NCI-H1417 treated with DMSO at 0.1 percent for 48 hours (cell line): ENCODE measurements at places on chromosomes 3 and 15.

DNA sequence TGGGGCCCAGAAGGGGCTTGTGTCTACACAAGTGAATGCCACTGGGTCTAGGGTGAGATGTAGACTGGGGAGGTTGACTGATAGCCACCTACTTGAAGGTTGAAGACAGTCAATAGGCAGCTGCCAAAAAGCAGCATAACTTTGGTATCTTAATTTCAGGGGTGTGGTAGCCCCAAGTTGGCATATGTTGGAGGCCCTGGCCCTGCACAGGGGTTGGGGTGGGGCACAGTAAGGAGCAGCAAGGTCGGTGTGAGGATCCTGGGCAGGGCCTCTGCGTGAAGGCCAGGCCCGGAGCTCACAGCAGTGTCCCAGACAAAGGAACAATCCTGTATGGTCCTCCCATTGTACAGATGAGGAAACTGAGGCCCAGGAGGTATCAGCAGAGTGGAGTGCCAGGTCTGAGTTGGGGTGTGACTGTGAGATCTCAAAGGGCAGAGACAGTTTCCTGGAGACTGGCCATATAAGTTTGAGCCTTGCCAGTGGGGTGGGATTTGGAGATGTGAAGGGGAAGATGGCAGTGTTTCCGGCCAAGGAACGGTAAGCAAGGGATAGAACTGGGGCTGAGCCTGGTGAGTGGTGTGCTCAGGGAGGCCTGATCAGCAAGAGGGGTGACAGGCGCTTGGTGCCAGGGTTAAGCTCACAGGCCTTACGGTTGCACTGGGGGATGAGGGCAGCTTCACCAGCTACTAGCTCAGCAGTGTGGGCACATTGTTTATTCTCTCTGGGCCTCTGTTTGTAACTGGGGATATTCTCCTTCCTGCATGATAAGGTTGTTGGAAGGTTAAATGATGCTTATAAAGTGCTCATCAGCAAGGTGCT, 1.7 kb downstream of the KLHL40 start:
- no peak for DNase-seq

DNA sequence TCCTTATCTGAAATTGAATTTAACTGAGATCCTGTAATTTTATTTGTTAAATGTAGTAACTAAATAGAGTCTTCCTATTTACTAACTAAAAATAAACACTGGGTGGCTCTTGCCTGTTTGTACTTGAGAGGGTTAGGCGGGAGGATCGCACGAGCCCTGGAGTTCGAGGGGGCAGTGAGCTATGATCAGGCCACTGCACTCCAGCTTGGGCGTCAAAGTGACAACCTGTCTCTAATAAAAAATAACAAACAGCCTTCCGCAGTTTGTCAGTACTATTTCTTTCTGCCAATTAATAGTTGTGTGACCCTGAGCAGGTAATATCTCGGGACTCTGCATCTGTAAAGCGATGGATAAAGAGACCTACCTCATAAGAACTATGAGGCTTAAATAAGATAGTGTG, 768 bp upstream of the PDE12 start:
- no peak for DNase-seq

- DNase-seq = no peak
Measured at GRCh38 chr15:61908241-61908640, 152.0 kb downstream of the VPS13C start.

GRCh38 chr3:172099495-172099808, 60.1 kb downstream of the FNDC3B start:
- DNase-seq = no peak

DNA sequence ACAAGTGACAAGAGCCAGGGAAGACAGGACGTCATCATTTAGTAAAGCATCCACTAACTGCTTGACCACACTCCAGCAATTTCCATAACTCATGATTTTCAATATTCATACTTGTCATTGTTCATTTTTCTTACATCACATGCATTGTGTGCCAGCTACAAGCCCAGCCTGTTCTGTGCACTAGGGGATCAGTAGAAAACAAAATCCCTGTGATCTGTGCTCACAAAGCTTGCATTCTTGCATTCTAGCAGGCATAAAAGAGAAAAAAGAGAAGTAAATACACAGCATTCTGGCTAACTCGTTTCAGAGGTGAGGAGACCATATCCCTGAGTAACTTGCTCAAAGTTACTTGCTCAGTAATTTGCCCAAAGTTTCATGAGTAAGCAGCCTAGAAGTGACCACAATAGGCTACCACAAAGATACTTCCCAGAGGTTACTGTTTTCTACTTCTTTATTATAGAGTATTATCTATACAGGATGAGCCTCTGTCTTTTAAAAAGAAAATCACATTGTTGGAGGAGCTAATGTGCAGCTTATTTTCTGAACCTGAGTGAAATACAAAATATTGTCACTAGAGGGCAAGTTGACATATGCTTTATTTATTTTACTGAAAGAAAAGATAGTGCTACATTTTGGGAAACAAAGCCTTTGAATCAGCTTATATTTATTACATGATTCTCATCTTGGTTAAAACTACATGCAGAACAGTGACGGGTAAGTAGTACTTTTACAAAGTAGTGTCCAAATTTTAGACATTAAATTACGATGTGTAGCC, 701.4 kb upstream of the LMCD1 start:
- no peak for DNase-seq

- DNase-seq = no peak
Measured at GRCh38 chr3:77491961-77492360, 452.1 kb downstream of the ROBO2 start.

DNA sequence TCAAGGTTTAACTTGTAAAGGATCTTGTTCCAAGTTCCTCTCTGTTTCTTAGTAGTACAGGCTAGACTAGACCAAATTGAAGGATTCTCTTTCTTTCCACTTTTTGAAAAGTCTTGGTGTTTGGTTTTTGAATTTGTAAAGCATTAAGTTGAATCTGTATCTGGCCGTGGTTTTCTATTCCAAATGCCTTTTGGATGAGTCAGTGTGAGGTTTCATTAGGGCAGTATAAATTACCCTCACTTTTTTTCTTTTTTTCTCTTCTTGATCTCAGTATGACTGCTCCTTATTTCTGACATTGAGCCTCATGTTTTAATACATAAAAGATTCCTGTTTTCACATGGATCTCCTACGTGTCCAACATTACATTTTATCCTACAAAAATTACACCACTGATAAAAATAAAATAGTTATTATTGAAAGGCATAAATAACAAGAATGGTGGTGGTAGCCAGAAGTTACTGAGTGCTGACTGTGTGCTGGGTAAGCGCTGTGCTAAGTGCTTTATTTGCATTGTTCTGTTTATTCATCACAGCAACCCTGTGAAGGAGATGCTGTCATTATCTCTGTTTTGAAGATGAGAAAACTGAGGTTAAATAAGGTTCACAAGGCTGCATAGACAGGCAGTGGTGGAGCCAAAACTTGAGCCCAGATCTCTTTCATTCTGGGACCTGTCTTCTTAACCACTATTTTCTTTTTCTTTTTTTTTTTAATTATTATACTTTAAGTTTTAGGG, 48.3 kb downstream of the MITF start:
- no peak for DNase-seq

DNA sequence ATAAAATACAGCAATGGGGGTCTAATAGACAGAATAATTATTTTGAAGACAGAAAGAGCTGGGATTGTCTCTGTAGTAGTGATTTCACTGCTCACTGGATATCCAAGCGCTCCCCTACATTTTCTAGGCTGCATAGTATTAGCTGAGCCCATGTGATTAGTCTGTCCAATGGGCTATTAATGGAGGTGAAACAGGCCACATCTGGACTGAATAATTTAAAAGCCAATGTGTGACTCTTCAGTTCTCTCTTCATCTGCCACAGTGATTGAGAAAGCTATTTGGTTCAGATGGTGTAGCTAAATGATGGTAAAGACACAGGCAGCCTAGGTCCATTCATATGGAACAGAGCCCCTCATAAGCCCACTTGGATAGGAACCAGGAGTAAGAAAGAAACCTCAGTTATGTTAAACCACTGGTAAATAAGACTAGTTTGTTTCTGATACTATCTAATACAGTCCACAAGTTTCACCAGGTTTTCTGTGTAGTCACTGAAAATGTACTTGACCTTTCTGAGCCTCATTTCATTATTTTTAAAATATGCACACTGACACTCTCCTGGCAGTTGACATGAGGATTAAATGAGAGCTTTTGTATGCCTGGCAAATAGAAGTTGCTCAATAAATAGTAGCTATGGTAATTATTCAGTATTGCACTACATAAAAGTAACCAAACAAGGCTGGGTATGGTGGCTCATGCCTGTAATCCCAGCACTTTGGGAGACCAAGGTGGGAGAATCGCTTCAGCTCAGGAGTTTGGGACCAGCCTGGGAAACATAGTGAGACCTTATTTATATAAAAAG, 17.0 kb upstream of the STT3B start:
- DNase-seq = no peak

DNA sequence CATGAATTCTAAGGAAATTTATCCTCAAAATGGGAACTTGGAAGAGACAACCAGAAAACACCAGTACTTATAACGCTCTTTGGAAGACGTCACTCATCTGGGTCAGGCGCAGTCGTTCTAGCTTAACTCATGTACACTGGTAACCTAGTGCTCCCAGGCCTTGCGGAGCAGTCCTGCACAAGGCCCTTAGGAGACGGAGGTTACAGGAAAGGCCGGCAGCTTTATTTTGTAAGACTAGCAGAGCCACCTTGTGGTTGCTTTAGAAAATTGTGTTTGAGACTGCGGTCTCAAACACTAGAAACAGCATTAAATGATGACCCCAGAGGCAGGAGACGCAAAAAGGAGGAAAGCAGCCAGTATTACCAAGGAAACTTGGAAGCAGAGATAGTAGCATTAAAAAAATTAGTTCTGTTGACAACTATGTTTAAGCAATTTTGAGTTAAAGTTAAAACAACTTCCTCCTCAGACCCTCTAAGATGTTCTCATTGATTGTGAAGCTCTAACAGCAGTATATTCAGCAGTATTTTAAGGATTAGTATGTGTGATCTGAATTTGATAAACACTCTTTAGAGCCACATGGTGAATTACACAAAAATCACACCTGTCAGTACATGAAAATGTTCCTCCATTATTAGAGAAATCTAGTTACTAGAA, 141.9 kb upstream of the C2CD4B start:
- DNase-seq = peak; percentile 34

DNA sequence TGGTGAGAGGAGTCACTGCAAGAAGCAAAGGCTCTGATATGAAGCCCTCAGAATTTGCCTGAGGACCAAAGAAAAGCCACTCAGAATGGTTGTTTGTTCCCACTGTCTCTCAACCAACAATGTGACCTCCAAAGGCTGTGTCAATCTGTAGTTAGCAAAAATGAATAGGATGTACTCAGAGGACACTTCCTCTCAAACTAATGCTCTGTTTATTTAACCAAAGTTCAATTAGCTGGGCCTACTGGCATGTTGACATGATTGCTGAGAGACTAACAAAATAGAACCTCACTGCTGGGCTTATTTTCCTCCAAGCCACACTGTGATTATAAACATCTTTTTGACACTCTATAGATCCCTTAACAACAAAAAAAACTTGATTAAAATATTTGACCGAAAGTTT, 522.5 kb downstream of the OCA2 start:
- DNase-seq = no peak

DNA sequence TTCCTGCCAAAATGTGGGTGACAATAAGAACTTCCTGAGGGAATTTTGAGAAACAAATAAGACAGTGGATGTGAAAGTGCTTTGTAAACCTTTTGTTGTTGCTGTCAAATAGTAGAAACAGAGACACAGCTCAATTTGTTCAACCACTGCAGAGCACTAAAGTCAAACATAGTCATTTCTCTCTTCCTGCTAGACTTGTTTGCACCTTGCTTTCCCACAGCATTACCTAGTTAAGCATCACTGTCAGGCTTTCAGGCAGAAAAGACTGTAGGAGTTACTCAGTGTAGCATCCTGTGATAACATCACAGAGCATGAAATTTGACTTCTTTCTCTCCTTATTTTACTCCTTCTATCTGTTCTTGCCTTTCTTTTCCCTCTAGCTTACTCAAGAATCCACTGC, 27.1 kb downstream of the SLC12A1 start:
- DNase-seq = no peak

- DNase-seq = no peak
Measured at GRCh38 chr3:184233127-184233843, 3.9 kb downstream of the VWA5B2 start.

- no peak for DNase-seq
Measured at GRCh38 chr3:10602769-10603768, 97.7 kb upstream of the ATP2B2 start.

DNA sequence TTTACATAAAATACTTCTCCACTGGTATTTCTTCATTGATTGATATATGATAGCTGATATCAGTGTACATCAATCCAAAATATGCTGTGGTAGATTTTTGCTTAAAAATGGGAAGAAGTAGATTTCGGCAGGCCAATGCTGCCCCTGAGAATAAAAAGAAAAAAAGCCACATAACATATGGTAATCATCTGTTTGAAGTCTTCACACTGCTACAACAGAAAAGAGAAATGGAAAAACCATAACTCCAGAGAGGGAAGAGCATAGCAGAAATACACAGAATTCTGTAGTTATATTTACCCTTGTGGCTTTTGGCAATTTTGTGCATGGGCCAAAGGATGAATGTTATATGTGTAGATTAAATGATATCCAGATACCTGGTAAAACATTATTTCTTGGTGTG, 143.1 kb upstream of the KCNMB2 start:
- DNase-seq = no peak

DNA sequence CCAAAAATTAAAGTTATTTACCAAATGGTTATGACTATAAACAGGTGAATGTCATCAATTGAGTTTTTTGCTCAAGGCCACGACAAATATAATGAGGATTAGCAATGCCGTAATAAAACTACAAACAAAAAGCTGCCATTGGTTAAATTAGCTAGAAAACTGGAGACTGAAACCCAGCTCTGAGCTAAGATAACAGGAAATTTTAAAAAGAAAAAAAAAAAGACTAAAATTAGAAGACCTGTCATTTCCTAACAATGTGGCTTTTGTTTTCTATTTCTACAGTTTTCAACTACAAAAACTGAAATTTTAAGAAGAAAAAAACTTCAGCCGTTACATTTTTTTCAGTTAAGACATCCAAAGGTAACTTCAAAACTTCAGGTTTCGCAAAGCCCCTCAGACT, 9.7 kb downstream of the SLC12A6 start:
- no peak for DNase-seq

DNA sequence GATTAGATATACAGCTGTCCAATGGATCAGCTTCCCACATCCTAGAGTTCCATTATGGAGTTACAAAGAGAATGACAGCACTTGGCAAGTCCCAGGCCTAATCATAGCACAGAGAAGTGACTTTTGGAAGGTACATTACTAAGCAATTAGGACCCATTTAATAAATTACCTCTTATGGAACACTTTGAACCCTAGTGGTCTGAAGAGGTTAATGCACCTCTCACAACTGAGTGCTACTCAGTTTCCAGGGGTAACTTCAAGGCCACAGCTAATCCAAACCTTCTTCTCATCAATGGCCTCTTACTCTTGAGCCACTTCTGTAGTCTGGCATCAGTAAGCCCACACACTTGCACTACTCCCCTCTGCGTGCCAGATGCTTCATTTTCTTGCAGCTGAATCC, 34.9 kb upstream of the MEIS2 start:
- no peak for DNase-seq

DNA sequence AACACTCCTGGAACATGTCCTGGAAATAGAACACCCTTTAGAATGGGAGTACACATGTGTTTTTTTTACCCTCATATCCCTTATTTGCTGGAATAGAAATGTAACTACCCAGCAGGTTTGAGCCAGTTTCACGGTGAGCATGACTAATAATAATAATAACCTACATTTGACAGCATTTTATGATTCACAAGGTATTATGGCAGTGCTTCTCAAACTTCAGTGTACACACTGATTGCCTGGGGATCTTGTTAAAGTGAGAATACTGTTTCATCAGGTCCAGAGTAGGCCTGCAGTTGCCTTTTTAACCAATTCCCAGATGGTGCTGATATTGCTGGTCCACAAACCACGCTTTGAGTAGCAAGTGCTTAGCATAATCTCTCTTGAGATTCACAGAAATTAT, 63.9 kb downstream of the NFKBIZ start:
- DNase-seq = no peak
